ENCODE measurements at places on chromosomes 4 and X.

DNA sequence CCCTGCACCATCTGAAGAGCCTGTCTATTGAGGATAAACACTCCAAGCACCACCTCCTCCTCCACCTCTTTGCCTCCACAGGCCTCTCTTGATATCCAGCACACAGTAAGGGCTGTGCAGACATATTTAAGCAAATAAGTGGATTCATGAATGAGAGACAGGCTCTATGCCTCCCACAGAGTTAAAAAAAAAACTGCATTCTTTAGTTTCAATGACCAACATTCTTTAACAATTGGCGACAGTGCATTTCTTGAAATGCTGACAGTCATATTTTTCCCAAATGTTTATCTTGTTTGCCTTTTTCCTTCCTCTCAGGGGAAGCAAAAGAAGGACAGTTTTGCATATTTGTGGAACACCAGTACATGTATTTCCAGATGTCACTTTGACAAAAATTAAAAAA, 38.6 kb downstream of the MXRA5 start:
- DNase-seq = no peak

- DNase-seq = no peak
Observed at GRCh38 chr4:807792-808191, 18.1 kb downstream of the CPLX1 start.

DNA sequence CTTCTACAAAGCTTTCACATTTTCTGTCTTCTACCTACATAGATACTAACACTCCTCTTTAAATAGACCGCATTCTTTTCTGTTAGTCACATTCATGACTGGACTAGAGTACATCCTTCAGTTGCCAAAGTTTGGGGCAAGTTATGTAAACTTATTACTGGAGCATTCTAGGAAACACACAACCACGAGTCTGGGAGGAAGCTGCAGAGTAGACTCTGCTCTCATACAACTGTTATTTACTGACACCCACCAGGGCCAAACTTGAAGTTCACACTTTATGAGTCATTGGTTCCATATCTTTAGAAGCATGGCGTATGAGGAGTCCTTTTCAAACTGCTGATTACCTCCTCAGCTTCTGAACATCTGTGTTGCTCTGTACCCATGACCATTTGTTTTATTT, 87.0 kb downstream of the RNF150 start:
- DNase-seq = no peak

- DNase-seq = no peak
Observed at GRCh38 chr4:8340781-8341241, 71.3 kb downstream of the HTRA3 start.

DNA sequence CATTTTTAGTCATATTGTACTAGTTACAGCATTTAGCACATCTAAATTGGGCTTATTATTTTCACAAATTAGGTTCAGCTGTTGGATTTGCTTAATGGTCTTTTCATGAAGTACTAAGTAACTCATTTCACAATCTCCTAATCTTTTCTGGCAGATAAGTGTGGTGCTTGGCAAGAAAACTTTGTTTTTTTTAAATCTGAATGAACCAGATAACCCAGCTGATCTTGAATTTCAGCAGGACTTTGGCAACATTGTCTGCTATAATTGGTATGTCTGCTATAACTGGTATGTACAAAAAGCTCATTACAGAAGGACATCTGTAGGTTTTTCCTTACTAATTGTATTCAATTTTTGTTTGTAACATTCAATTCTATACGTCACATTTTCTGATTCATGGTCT, 22.7 kb downstream of the WDR19 start:
- DNase-seq = no peak

- no peak for DNase-seq
Observed at GRCh38 chr4:27759611-27760575, 899.3 kb downstream of the STIM2 start.

GRCh38 chr4:120971884-120972283, 49.4 kb upstream of the PRDM5 start:
- DNase-seq = no peak

- DNase-seq = no peak
Observed at GRCh38 chr4:85928775-85929591, 430.9 kb downstream of the MAPK10 start.

DNA sequence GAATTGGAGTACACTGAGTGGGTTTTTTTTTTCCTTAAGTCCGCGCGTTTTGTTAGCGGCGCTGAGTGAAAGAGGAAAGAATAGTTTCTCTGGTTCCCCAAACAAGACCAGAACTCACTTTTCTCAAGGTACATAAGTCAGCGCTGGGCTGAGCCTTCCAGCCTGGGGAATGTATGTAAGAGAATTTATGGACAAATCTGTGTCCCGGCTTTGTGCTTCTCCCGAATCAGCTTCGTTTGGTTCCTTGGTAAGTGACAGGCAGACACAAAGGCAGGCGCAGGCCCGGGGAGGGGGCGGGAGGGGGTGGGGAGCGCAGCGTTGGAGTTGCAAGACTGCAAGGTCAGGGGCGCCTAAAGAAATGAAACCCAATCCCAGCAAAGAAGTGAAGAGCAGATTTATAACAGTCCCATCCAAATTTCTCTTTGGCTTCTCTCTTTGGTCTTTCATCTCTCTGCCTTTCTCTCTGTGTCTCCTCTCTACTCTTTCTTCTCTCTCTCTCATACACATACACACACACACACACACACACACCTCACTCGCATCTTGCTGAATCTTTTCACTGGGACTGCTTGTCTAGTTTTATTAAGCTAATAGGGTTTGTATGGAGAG, 981 bp downstream of the TET2 start:
- no peak for DNase-seq

GRCh38 chrX:96394598-96394997, 290.0 kb upstream of the DIAPH2 start:
- DNase-seq = no peak

DNA sequence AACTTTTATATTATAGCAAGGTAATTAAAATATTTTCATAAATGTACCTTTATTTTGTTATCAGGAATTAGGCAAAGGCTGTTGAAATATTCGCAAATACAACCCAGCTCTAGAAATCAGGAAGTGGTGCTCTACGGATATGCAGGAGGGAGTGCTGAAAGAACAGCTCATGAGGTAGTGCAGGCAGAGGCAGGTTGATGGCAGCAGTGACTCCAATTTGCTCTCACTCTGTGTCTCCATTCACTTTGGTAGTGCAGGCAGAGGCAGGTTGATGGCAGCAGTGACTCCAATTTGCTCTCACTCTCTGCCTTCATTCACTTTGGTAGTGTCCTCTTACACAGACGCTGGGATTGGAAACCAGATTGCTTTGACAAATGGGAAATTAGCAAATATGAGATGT, 277.9 kb downstream of the TRIML1 start:
- DNase-seq = no peak

GRCh38 chrX:23901060-23901459, 6.7 kb downstream of the APOO start:
- DNase-seq = no peak

DNA sequence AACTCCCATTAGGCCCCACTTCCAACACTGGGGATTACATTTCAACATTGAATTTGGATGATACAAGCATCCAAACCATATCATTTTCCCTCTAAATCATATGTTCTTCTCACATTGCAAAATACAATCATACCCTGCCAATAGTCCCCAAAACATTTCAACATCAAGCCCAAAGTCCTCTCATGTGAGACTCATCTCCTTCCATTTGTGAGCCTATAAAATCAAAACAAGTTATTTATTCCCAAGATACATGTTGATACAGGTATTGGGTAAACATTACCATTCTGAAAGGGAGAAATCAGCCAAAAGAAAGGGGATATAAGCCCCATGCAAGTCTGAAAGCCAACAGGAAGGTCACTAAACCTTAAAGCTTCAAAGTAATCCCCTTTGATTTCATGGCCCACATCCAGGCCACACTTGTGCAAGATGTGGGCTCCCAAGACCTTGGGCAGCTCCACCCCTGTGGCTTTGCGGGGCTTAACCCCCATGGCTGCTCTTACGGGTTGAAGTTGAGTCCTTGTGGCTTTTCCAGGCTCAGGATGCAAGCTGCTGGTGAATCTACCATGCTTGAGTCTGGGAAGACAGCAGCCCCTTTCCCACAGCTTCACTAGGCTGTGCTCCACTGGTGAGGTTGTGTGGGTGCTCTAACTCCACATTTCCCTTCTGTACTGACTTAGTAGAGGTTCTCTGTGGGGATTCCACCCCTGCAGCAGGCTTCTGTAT, 40.6 kb upstream of the SERTM2 start:
- no peak for DNase-seq

DNA sequence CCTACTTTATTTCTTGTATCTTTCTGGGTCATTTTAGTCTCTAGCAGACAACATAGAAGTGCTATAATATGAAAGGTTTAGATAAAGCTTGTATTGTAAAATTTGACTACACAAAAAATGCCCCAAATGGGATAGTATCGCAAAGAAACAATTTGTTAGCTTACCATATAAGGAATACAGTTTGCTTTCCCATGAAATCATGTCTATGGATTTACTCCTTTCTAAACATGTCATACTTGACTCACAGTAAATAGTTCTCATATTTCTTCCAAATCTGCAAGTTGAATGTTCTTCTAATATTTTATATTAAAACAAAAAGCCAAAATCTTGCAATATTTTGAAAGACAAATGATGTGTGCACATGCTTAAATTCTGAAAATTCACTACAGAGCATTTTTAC, 103.9 kb downstream of the PPA2 start:
- DNase-seq = no peak

DNA sequence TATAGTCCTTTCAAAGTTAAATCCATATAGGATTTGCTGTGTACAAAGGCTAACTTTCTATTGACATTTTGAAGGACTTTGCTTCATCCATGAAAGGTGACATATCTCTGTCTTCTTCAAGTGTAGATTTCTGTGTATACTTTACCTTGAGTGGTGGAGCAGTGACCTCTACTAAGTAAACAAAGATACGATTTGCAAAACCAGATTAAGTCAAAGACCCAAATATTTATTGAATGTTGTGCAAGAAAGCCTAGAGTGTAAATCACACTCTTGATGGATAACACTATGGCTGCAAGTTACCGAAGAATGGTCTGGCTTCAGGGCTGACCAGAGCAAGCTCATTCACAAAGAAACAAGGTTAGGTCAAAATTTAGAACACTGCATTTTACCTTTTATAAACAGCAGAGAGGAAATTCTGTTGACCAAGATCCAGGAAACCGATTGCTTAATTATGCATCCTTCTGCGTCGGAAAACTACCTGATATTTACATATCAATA, 5.4 kb upstream of the FGG start:
- no peak for DNase-seq

- DNase-seq = no peak
Observed at GRCh38 chr4:159779716-159780115, 676.8 kb downstream of the RAPGEF2 start.

GRCh38 chrX:117895418-117895817, 221.2 kb downstream of the KLHL13 start:
- no peak for DNase-seq

GRCh38 chr4:159006202-159006601, 96.7 kb upstream of the RAPGEF2 start:
- no peak for DNase-seq

GRCh38 chr4:6755088-6755753, 27.3 kb upstream of the KIAA0232 start:
- no peak for DNase-seq

Data from stimulated activated CD8-positive, alpha-beta memory T cell treated with anti-CD3 and anti-CD28 coated beads, Interleukin-4, amount 100 ng/mL, for 24 hours (primary cell).